Neural progenitor cell (in vitro differentiated cells): ENCODE measurements at places on chromosomes 5 and 9. TPM values are rescaled to one million over a fixed set of nuclear protein-coding genes. Genes with fewer than 3 reads are reported as not detected.
A peak's percentile ranks its signal among the peaks of the same experiment; 100 is the strongest.

OLFML2A gene
- 3.1 and 9.0 TPM in 2 replicates for total RNA-seq

DNA sequence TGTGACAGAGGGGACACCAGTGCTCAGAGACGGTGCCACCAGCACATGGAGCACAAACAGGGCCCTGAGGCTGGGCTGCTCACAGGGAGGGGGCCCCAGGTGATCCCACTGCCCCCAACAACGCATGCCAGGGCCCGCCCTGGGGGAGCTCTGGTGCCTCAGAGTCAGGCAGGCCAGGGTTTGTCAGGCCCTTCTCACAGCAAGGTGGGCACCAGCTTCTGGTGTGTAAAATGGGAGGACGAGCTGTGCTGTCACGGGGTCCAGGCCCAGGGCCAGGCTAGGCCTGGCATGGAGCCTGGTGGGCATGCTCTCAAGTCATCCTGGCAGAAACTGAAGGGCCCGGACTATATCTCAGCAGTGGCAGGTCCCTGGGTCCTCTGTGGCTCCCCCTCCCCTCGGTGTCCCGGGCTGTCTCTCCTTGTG is 34.5 kb downstream of the PRRT1B start:
- DNase-seq, result no peak

- DNase-seq, result no peak
These were observed 51.0 kb downstream of the GNAQ start for GRCh38 chr9:77980622-77981021.

GRCh38 chr9:99079542-99079941 is 25.4 kb upstream of the TGFBR1 start:
- no peak for DNase-seq

- DNase-seq, result no peak
These were observed 30.7 kb downstream of the PSIP1 start for GRCh38 chr9:15480028-15480427.

DNA sequence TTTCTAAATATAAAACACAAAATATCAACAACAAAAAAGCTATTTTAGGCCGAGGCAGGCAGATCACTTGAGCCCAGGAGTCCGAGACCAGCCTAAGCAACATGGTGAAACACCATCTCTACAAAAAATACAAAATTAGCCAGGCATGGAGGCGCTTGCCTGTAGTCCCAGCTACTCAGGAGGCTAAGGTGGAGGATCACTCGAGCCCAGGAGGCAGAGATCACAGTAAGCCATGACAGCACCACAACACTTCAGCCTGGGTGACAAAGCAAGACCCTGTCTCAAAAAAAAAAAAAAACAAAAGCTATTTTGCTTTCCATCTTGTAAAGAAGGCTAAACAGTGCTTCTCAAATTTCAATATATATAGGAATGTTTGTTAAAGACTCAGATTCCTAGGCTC is 11.3 kb downstream of the C5orf15 start:
- no peak for DNase-seq

GRCh38 chr9:100602342-100602801 is 24.5 kb downstream of the CAVIN4 start:
- peak; percentile 78 for DNase-seq

- DNase-seq, result no peak
These were observed 13.1 kb upstream of the TENT4A start for GRCh38 chr5:6700074-6700684.

- DNase-seq, result peak; percentile 33
These were observed 85.4 kb downstream of the RXRA start for GRCh38 chr9:134411440-134412297.

DNA sequence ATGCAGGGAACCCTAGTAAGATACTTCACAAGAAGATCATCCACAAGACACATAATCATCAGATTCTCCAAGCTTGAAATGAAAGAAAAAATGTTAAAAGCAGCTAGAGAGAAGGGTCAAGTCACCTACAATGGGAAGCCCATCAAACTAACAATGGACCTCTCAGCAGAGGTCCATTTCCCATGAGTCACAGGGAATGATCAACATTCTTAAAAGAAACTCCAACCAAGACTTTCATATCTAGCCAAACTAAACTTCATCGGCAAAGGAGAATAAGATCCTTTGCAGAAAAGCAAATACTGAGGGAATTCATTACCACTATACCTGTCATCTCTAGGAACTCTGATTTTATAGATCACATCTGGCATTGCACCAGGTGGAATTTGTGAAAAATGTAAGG is 52.9 kb upstream of the SPATA31E1 start:
- DNase-seq, result no peak

- DNase-seq, result peak; percentile 23
These were observed 67.0 kb upstream of the NEK6 start for GRCh38 chr9:124190761-124191160.

SLC4A9 gene
- total RNA-seq, result not detected in 2 replicates

- no peak for DNase-seq
These were observed 146.4 kb upstream of the TAS2R1 start for GRCh38 chr5:9776525-9776924.

GRCh38 chr5:130424341-130424740 is 520.1 kb downstream of the CHSY3 start:
- no peak for DNase-seq

- peak; percentile 75 for DNase-seq
These were observed 478 bp downstream of the RAB14 start for GRCh38 chr9:121201045-121201737.

SPOCK1 gene
- 6.3 and 6.9 TPM in 2 replicates for total RNA-seq

HSDL2 gene
- total RNA-seq, result 14.5 and 23.8 TPM in 2 replicates

- no peak for DNase-seq
These were observed 7.3 kb downstream of the DNAJB5 start for GRCh38 chr9:34996905-34997279.

DNA sequence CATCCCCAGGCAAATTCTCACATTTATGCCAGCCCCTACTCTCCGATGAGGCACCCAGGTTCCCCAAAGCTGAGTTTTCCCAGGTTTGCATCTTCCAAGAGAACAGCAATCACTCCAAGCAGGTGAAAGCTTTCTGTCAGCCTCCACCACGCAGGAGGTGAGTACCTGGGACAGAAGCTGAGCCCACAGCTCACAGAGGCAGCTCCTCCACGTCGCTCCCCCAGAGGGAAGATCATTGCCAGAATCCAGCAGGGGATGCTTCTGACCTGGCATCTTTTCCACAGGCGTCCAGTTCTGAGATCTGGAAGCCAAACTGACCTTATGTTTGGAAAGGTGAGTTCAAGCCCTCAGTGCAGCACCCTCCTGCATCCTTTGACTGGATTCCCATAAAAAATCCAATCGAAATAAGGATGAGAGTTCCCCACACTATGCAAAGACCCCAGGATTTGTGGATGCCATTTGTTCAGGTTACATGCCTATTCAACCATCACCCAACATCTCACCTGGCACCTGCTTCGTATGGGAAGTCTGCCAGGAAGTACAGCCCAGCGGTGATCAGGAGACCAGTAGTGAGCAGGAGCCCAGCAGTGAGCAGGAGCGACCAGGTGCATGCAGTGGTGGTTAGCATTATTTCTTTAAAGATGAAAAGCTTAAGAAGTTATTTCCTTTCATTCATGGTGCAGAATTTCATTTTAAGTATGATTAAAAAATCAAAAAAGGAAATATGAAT is 47.4 kb upstream of the OLFM1 start:
- DNase-seq, result no peak

- no peak for DNase-seq
These were observed 149.6 kb downstream of the ASTN2 start for GRCh38 chr9:117265253-117265652.

- DNase-seq, result no peak
These were observed 12.1 kb upstream of the CAMSAP1 start for GRCh38 chr9:135919318-135919890.

DNA sequence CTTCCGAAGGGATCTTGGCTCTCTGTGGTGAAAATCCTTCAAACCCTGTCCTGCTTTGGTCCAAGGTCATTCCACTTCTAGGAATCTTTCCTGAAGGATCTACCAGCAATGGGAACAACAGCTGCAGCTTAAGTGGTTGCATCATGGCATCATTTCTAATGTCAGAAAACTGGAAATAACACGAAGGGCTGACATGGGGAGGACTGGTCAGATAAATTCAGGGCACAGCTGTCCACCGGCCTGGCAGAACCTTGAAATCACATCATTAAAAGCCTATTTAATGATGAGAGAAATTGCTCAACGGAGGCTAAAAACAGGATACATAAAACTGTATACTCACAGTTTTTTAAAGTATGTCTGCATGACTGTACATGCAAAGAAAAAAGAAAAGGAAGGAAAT is 28.3 kb downstream of the OLFML2A start:
- no peak for DNase-seq

DNA sequence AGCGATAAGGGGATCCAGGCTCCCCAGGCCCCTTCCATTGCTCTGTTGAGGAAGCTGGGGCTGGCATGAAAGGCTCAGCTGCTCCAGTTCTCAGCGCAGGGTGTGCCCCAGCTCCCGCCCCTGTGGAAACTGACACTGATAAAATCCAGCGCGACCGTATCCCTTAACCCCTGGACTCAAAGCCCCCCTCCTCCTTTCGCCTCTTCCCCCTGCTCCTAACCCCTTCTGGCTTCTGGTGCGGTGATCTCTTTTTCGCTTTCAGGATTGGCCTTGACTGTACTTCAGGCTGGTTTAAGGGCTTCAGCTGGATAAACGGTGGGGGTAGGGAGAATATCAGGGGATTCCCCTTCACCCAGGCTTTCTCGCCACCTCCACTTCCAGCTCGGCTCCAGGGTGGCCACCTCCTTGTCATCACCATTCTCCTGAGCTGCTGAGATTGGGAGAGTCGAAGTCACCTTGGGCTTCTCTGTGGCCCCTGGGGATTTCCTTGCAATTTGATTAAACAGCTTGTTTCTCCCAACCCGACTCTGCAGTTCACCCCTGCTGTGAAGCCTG is 843 bp downstream of the BSPRY start:
- peak; percentile 16 for DNase-seq

DNA sequence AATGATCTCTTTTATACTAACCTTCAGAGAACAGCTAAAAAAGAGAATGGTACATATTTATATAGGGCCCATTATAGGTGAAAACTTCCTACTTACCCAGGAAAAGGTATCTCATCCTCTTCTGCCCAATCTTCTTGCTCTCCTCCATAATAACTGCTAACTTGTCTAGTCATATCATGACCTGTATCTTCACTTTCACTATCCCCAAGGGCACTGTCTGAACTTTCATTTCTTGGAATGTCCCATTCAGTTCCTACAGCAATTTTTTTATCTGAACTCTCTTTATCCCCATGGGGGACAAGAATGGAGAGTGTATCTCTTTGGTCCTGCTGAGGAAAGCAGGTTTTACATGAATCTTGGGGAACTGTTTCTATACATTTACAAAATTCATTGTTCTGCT is 36.4 kb upstream of the RAPGEF6 start:
- DNase-seq, result no peak
